NCI-H524 treated with DMSO at 0.1 percent for 48 hours (cell line): ENCODE measurements at places on chromosomes 5 and 9.

- no peak for DNase-seq
Measured at GRCh38 chr9:128771094-128771721, 519 bp downstream of the ZER1 start.

GRCh38 chr9:5425006-5425628 is 12.6 kb downstream of the PLGRKT start:
- DNase-seq, result no peak

DNA sequence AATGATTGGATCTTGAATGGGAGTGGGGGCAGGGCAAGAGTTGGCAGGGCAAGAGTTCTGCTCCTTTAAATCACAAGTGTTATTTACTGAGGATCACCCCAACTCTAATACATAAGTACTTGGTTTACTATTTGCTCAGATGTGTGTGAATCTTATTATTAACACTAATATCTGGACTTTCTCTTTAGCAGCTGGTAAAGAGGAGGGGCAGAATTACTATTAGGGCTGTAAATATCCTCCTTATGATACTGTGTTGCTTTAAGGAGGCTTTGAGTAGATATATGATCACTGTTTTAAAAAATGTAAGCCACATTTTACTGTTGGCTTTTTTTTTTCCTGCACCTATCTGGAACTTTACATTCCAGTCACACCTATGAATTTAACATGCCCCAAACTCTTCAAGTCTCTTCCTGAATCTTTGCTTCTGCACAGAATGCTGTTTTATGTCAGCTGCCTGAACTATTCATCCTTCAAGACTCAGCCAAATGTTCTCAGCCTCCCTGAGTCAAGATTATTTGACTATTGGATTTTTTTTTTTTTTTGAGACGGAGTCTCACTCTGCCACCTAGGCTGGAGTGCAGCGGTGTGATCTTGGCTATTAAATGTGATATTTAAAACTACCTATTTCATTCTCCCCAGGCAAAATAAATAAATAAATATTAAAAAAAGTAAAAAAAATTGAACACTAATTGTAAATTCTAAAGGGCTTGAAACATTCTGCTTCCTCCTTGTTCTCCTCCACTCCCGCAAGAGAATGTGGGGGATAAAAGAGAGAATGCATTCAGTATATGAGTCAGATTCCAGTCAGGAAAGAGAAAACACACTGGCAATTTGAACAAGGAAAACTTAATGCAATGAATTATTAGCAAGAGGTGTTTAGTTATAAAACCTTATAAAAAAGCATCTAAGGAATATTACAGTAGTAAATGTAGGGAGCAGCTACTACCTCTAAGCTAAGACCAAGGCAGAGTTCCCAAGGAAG is 99.3 kb downstream of the FOCAD start:
- no peak for DNase-seq

DNA sequence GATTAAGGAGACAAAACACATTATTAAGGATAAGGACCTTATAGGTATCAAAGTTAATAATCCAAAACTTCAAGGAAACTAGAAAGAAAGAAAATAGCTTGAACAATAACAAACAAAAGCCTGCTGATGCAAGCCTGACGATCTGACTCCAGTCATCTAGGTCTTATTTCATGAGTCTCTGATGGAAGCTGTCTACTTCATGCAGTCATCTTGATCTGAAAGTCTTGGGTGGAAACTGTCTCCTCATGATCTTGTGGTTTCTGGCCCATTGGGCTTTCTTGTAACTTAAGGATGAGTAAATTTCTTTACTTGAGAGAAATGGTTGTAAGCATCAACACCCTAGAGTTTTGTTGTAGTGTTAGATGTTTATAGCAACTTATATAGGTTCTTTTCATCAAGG is 20.6 kb upstream of the PSIP1 start:
- DNase-seq, result no peak

- DNase-seq, result no peak
Measured at GRCh38 chr5:34707451-34708107, 51.5 kb downstream of the RAI14 start.

GRCh38 chr5:176396330-176396729 is 7.8 kb downstream of the HIGD2A start:
- peak; percentile 13 for DNase-seq

DNA sequence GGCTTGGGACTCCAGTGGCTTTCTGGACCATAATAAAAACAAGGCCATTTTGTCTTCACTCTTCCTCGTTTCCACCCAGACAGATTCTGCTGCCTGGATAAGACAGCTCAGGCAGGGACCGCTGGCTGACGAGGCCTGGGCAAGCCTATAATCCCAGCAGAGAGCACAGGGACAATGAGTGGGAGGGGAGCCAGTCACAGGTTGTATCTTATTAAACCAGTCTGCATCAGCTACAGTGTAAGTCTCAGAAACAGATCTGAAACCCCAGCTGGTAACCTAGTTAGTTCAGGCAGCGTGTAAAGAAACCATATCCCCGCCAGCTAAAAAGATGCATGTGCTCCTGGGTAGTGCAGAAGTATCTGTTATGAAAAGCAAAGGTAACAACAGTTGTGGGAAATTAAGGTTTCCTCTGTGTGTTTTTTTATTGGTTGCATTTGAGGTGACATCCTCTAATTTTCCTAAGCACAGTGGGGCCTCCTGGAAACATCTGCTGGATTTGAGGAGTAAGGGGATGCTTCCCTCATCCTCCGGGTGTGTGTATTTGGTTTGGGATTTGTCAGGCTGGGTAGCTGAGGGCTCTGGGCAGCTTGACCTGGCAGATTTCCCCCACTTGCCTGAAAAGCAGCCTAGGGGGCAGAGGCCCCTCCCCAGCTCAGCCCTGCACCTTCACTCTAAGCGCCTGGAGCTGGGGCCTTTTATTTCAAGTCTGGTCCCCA is 15.2 kb upstream of the TAL2 start:
- peak; percentile 67 for DNase-seq

- DNase-seq, result no peak
Measured at GRCh38 chr5:104890767-104891166, 1328.2 kb upstream of the NUDT12 start.

DNA sequence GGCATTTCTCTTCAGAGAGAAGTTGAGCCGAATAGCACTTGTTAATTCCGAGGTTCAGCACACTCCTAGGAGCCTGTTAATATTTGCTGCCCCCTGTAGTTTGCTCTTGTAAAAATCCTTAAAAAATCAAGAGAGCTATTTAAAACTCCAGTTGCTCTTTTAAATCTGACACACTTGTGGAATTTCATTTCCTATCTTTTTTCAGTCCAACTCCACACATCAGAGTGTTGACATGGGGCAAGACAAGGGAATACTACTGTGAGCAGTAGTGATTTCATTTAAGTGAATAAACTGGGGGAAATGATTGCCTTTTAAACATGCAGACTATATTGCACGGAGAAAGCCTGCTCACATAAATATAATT is 1096.3 kb upstream of the DMAC1 start:
- no peak for DNase-seq

DNA sequence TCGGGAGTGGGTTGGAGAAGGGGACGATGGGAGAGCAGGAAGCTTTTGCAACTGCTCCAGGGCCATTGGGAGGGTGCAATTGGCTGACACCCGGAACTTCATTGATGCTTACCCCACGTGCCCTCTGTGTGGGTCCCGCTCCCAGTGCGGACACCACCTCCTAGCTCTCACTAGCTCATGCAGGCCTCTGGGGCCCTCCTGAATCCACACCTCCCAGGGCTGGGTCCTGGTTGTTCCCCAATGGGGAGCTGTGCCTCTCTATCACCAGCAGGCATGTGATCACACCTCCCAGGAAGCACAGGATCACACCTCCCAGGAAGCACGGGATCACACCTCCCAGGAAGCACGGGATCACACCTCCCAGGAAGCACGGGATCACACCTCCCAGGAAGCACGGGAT is 32.1 kb upstream of the FCN2 start:
- no peak for DNase-seq

DNA sequence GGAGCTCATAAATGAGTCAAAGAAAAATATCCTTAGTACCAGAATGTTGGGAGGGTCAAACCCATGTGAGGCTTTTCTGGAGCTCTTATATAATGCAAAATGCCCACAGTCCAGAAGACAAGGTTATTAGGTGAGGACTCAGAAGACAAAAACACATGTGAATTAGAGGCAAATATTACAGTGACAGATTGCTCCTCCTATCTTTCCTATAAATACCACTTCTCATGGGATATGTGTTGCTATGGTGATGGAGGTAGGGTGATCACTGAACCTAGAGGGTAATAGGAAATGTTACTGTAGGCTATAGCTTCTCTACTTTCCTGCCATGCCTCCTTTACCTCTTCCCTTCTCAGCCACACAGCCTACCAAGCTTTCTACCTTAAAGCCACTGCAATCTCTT is 264.6 kb downstream of the SEC61B start:
- DNase-seq, result peak; percentile 69

DNA sequence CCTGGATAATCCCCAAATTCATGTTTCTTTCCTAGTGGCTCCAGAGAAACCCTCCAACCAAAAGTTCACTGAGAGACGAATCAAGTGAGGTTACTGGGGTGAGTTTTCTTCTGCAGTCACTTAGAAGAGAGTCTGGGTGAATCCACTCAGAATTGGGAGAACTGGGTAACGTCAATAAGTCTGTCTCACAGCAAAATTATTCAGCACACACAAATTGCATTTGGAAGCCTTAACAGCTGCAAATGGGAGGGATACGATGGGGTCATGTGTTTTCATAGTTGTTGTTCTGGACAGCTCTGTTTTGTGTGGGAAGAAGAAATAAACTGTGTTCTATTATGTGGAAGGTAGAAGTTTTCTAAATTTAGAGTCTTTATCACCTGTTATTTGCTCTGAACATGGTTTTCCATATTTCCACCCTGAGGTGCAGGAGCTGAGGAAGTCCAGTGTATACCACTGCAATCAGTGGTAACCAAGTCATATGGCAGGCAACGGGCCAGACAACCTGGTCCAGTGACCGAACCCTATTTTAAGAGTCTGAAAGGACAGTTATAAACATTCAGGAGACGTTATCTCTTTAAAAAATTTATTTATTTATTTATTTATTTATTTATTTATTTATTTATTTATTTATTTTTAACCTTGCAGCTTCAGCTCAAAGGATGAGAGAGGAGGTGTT is 21.9 kb downstream of the MARCHF3 start:
- DNase-seq, result no peak

- no peak for DNase-seq
Measured at GRCh38 chr5:108054349-108054748, 327.5 kb downstream of the FBXL17 start.

DNA sequence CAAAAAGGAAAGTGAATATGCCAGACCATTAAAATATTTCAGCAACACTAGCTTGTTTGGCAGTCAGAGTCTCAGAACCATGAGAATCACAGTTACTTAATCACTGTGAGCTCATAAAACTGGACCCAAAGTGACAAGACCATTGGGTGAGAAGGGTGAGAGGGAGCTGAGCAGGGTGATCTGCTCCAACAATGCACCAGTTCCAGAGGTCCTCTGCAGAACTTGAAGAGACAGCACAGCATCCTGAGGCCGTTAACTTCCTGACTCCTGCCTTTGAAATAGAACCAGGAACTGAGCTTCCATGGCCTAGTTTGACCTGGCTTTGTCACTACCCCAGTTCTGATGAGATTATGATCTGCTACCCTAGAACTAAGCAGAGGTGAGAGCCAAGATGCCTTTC is 57.4 kb downstream of the NFIB start:
- DNase-seq, result no peak
